ENCODE measurements at places on chromosomes 2 and 18.

DNA sequence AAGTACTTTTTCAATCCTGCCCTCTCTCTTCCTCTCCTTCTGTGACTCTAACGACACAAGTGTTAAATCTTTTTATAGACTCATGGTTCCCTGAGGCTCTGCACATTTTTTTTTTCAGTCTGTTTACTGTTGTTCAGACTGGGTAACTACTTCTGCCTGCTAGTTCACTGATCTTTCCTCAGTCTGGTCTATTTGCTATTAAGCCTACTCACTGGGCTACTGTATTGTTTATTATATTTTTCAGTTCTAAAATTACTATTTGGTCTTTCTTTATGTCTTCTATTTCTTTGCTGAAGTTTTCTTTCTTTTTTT, 21.3 kb downstream of the PPP3R1 start:
- DNase-seq, result no peak

- DNase-seq, result no peak
Measured at GRCh38 chr2:215507136-215507535, 71.3 kb upstream of the FN1 start.

DNA sequence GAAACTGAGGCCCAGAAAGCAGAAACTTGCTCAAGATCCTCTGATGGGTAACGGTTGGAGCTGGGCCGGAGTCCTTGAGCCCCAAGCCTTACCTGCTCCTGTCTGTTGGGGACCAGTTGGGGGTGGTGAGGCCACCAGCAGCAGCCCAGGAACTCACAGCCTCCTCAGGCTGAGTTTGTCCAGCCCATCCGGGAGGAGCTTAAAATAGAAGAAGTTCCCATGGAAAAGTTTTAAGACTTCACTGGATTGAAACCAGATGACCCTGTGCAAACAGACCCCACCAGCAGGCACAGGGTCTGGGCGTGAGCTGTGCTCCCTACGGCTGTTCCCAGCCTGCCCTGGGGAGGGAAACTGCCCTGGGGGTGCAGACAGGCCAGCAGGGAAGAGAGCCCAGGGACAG, 40.6 kb upstream of the FOSL2 start:
- no peak for DNase-seq

- no peak for DNase-seq
Measured at GRCh38 chr18:582465-582864, 2.3 kb downstream of the CETN1 start.

GRCh38 chr2:36330473-36331395, 24.8 kb upstream of the CRIM1 start:
- DNase-seq, result peak; percentile 35

DNA sequence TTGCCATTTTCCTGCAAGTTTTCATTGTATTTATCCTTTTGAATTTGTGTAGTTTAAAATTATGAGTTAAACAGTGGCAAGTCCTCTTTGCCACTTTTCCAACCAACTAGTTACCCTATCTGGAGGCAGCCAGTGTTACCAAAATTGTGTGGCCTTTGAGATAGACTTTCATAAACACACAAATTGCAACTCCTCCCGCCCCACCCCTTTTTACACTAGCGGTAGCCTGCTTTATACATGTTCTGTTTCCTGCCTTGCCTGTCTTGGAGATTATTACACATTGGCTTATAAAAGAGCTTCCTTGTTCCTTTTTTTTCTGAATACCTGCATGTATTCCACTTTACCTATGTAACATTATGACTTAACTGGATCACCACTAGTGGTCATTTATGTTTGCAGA, 56.5 kb downstream of the RPIA start:
- DNase-seq, result no peak

DNA sequence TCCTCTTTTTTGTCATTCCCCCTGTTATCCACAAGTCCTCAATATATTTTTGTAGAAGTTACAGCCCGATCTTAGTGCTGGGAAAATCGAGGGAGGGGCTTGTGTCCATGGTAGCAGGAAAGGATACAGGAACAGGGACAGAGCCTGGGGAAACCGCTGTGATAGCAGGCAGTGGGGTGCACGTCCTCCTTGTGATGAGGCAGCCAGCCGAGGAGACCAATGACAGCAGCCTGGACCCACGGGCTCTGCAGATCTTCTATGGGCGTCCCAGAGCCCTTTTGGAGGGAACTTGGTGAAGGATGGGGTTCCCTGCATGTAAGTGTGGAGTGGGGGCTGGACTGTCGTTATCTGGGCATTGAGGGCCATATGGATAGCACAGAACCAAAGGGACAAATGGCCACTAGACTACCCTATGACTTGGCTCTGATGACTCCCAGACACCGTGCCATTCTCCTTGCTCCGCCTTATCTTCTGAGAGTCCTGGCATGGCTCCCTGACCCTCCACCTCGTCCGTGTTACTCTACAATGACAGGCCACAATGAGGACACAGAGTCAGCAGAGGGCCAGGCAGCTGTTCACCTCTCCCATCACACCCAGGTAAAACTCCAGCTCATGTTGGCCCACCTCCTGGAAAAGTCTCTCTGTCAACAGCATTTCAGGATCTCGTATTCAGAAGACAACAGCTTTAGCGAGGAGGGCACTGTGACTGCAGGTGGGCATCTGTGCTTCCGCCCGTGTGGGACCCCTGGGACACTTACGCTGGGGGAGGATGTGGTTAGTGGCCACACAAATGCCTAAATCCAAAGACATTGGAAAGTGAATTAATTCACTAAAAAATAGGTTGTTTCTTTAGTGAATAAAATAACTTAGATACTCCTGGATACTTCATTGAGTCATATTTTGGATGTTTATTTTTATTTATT, 100.1 kb downstream of the VAPA start:
- no peak for DNase-seq

- DNase-seq, result no peak
Measured at GRCh38 chr2:190744041-190744440, 95.2 kb downstream of the NAB1 start.

DNA sequence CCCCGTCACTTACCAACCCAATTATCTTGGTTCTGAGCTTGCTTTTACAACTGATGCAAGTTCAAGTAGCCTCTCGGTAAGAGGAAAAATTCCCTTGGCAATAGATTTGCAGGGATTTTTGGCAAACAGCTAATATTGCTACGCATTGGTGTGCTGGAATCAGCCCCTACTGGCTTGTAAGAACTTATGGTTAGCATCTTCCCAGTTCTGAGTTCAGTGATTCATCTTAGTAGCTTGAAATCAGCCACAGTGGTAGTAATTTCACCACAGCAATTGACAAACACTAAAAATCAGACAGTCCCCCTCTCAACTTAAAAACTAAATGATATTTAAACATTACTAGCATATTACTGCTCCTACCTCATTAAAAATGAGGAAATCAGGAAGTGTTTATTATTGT, 5.9 kb upstream of the RAX start:
- no peak for DNase-seq

DNA sequence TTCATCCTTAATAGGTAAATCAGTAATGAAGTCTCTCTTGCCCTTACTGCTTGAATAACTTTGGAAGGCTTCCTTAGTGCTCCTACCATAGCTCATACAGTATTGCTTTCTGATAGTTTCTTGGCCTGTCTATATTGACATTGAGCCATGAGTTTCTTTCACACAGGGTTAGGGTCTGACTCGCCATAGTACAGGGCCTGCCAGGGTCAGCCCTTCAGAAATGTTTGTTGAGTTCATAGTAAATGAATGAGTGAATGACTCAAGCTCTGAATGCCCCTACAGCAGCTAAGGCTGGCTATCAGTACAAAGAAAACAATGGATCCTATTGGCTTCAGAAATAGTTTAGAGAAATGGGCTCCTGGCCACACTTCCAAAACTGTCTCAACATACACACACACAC, 65.0 kb upstream of the LRATD1 start:
- DNase-seq, result no peak

- DNase-seq, result no peak
Measured at GRCh38 chr2:113894156-113894743, 4.4 kb downstream of the ACTR3 start.

DNA sequence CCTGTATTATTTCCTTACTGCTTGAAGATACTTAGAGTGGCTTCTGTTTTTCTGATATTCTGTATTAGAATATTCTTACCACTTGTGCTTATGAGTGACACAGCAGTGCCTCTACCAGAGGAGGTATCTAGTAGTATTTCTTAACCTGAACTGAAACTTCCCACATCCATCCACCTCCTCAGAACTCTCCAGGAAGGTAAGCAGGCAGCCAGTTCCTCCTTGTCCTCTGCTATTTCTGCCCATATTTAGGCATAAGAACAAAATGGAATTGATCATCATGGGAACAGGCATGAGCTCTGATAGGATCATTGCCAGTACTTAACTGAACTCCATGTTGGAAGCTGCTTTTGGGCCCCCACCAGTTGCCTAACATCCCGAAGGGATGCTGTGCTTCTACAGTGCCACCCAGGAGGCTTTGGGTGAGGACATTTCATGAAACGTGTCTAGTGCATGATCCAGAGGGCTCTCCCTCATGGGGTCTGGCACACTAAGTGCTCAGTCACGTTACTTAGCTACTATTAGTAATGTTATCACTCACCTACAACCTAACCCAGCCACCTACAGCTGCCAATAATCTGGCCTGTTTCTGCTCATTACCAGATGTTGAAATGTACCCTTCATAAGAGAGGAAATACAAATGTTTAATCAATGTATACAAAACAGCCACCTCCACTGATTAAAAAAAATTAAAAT, 520.7 kb downstream of the EIPR1 start:
- no peak for DNase-seq

DNA sequence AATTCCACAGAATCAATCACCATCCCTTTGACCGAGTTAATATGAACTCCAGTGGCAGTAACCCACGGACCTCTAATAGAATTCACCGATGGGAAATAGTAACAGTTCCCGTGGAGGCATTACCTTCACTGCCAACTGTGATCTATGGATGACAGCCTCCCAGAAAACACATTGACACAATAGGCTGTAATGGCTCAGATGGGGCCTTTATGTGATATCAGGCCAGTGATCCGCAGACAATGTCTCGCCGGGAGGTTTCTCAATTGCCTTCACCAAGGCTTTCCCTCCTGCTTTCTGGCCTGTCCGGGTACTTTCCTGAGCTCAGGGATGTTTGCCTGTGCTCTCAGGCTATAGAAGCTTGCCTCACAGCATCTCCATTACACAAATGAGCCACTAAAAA, 34.4 kb upstream of the KLF7 start:
- DNase-seq, result no peak

DNA sequence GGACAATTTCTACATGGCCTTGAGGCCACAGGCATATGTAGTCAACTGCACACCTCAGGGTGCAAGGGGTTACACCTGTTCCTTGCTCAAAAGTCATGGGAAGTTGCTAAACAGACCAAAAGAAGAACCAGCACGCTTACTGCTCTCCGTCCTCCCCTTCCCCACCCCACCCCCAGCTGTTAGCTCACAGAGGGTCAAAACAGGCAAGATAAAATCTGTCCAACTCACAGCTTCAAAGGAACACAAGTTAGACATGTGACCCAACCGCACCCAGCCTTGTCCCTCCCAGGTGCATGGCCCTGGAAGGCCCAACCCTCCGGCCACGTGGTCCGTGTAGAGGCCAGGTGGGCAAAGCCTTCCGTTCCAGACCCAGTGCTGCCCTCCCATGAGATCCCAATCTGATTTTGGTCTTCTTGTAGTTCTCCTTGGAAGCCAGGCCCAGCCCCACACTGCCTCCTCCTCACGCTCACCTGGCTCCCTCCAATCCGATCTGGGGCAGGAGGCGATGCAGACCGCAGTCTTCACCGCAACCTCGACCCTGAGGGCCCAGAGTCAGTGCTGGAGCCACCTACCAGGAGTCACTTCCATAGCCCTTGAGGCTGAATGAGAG, 14.5 kb upstream of the ASPRV1 start:
- no peak for DNase-seq

DNA sequence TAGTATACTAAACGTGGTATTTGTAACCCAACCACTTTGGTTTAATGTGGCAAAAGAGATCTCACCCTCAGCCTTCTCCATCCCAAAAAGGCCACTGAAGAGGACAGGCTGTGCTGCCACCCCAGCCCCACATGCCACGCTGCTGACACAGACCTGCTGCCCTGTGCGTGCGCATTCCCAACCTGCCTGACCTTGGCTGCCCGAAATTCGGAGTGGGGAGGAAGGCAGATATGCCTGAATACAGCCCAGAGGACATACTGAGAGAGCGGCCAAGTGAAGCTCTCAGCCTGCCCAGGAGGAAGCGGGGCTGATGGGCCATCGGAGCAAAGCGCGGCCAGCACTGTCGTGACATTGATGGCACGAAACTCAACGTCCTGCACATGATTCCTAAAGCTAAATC, 70.0 kb downstream of the HDAC4 start:
- DNase-seq, result no peak

- no peak for DNase-seq
Measured at GRCh38 chr2:109562421-109562820, 51.3 kb downstream of the SEPTIN10 start.

- DNase-seq, result no peak
Measured at GRCh38 chr18:2060086-2060485, 511.2 kb downstream of the METTL4 start.

DNA sequence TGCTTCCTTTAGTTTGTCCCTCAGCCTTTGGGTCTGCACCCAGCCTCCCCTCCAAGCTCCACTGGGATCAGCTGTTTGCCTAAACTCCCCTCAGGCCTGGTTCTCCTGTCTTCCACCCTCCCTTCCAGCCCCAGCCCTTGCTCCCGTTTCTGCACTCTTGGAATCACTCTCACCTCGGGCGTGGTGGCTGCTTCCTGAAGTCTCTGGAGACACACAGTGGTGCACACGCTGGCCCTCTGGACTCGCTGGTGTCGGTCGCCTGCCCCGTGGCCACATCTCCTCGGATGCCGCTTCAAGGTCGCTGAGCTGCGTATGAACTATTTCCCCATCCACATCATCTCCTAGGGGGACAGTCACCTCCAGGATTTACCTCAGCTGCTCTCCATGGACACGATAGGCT, 46.3 kb downstream of the PSMG2 start:
- DNase-seq, result no peak

DNA sequence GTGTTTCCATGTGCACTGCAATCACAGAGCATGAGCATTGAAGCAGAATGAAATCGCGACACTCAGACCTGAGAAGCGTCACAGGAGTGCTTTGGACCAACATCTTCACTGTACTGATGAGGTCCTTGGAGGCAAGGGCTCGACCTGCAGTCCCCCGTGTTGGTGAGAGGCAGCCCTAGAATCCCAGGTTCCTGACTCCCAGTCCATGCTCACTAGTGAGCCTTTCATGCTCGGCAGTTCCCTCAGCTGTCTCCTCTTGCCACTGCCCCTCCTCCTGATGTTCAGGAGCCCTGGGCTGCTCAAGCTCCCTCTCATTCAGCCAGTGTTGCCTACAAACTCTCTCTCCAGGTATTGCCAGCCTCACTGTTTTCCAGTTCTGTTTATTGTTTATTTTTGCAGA, 291.4 kb downstream of the DYSF start:
- DNase-seq, result no peak

All from NCI-H1417 (cell line).